ENCODE measurements at places on chromosomes 6 and 20. TPM values are rescaled to one million over a fixed set of nuclear protein-coding genes. Genes with fewer than 3 reads are reported as not detected.

Gene RNF39
- total RNA-seq: not detected

Gene LY6G6F
- not detected for total RNA-seq

Gene TMEM217
- 0.31 TPM for total RNA-seq

Gene LCA5
- 10.2 TPM for total RNA-seq

Gene EEF1A2
- total RNA-seq: 13.0 TPM

Gene PMEPA1
- 4.9 TPM for total RNA-seq

Gene CENPW
- 114 TPM for total RNA-seq

Gene ESR1
- not detected for total RNA-seq

Gene VSTM2L
- 14.1 TPM for total RNA-seq

Gene CLDN20
- total RNA-seq: not detected

Gene SLC32A1
- not detected for total RNA-seq

Gene SCRT2
- not detected for total RNA-seq

Gene THEMIS
- not detected for total RNA-seq

Gene WFDC11
- not detected for total RNA-seq

Gene MAP7
- not detected for total RNA-seq

Gene C2
- total RNA-seq: 0.47 TPM

Gene PSMG4
- total RNA-seq: 16.1 TPM

Gene SIM1
- 1.1 TPM for total RNA-seq

Gene TPMT
- total RNA-seq: 22.4 TPM

DNA sequence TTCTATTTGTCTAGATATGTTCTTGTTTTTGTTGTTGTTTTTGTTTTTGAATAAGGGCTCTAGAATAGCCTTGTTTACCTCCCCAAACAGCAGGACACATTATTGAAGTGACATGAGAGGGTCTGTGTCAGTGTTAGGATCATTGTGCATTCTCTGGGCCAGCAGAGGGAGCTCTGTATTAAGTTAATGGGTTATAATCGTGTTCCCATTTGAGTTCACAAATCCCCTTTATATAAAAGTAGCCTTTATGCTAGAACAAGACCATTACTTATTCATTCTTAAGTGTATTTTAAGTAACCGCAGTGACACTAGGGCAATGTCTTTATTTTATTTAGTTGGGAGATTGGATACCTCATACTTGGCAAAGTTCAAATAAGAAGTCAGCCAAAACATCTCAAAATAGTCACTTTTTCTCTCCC lies 44.8 kb downstream of the STK4 start:
- peak; percentile 72 for DNase-seq

- DNase-seq: peak; percentile 28
Measured at GRCh38 chr6:166626177-166627032, 646 bp downstream of the RPS6KA2 start.

DNA sequence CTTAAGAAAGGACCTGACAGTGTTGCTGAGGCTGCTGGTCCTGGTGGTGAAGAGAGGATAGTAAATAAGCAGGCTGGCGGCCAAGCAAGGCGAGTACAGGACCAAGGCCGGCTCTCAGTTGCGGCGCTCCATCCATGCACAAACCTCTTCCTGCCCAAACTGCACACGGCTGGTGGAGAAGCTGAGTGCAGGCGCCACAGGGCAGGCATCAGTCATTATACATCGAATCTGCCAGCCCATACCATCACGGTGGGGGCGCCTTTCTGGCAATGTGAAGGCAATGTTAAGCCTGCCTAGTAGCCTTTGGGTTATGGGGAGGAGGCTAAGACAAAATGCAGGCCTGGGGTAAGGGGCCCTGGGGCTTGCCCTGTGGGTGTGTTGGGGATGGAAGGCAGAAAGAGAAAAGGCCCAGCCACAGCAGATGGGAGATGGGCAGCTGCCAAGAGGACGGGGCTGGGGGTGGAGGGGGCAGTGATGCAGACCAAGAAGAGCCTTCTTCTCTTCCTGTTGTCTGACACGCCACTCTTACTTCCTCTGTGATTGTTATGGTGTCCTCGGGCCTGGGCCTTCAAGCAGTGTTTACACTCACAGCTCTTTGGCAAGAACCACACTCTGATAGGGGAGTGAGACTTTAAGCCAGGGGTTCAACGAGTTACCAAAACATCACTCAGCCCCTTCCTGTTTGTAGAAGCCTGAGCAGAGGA lies 20.3 kb upstream of the KCNK16 start:
- no peak for DNase-seq

GRCh38 chr6:88982720-88983119 lies 19.3 kb upstream of the RNGTT start:
- DNase-seq: no peak

GRCh38 chr6:16322666-16323312 lies 84.4 kb downstream of the GMPR start:
- peak; percentile 21 for DNase-seq

DNA sequence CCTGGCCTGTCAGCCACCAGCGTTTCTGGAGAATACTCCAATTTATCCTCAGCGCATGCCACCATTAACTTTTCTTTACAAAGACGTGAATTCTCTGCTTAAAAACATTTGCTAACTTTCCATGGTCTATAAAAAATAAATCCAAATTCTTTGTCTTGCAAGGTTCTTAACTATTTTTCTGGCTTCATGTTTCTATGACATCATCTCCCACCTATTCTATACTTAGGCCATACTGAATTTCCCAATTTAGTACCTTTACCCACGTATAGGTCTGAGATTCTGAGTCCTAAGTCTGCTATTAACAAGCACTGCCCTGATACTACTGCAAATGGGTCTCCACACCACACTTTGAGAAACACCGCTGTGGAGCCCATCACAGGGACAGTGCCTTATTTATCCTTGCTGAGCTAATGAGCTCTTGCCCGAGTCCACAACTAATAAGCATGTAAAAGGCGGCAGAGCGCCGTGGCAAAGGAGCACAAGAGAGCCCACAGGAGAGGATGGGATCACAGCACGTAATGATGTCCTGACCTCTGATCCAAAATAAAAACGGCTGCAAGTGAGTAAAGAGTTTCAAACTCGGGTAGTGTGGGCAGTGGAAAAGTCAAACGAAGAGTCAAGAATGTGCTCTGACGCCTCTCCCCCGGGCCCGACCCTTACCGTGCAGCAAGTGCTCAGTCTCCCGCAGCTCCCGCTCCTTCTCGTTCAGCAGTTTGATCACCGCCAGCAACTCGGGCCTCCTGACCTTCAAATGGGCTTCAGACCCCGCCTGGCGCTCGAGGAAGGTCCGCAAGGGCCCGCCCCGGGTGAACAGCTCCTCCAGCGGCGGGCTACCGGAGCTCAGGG lies 519 bp downstream of the MTRF1L start:
- DNase-seq: no peak

GRCh38 chr6:70889270-70889669 lies 67.6 kb downstream of the B3GAT2 start:
- DNase-seq: no peak

DNA sequence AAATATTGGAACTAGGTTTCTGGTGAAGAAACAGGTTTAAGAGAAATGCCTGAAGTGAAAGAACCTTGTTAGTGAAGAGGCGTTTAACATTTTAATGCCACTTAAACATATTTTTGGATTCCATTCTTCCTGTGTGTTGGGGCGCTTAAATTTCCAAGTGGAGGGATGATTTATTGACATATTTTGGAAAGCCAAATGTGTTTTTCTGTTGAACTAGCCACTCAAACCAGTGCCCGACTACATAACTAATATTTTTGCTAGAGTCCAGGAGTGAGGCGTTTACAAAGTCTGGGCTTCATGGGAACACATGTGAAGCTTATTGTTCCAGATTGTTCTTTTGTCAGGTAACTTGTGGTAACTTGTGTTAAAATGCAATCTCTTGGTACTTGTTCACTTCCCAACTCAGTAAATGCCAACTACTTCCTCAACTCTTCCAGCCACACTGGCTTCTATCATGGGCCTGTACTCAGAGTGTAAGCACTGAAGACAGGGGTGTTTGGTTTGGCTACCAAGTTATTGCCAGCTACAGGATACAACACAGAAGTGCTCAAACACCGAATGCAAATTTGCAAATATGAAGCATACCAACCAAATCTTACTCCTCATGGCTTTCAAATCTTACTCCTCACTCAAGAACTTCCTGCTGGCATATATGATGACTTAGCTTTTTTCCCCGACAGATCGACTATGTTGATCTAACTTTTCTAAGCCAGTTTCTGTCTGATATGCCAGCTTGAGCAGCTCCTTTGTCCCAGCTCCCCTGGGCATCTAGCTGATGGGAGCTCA lies 2.0 kb upstream of the ZNFX1 start:
- no peak for DNase-seq

- peak; percentile 49 for DNase-seq
Measured at GRCh38 chr6:169371344-169372127, 117.9 kb upstream of the THBS2 start.

GRCh38 chr6:111423960-111424846 lies 58.8 kb downstream of the REV3L start:
- DNase-seq: no peak

- DNase-seq: peak; percentile 88
Measured at GRCh38 chr20:37822141-37822601, 80.8 kb upstream of the VSTM2L start.

DNA sequence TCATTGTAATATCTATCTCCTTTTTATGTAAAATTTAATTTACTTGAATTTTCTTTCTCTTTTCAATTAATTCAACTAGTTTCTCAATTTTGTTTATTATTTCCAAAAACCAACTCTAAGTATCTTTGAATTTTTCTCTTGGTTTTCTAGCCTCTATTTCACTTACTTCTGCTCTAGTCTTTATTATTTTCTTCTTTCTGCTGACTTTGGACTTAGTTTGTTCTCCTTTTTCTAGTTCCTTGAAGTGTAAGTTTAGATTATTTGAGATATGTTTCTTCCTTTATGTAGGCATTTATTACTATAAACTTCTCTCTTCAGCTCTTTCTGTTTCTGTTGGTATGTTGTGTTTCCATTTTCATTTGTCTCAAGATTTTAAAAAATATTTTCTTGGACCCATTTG lies 70.8 kb downstream of the TNFAIP3 start:
- no peak for DNase-seq

DNA sequence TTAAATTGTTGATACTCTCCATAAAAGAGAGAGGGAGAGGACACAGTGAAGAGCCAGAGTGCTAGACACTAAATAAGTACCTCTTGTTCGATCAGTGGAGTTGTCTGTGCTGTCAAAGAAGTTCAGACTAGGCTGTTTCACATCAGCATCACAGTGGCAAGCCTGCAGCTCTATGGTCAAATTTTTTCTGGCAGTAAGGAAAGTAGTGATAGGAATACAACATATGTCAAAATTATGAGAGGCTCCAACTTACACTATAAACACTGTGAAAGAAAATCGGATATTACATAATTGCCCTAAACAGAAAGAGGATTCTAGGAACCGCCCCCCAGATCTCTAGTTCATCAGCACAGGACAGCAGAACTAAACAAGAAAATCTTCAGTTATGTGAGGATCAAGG lies 23.1 kb downstream of the DNAH8 start:
- DNase-seq: no peak

- no peak for DNase-seq
Measured at GRCh38 chr6:73032586-73032985, 192.7 kb downstream of the KHDC1L start.

DNA sequence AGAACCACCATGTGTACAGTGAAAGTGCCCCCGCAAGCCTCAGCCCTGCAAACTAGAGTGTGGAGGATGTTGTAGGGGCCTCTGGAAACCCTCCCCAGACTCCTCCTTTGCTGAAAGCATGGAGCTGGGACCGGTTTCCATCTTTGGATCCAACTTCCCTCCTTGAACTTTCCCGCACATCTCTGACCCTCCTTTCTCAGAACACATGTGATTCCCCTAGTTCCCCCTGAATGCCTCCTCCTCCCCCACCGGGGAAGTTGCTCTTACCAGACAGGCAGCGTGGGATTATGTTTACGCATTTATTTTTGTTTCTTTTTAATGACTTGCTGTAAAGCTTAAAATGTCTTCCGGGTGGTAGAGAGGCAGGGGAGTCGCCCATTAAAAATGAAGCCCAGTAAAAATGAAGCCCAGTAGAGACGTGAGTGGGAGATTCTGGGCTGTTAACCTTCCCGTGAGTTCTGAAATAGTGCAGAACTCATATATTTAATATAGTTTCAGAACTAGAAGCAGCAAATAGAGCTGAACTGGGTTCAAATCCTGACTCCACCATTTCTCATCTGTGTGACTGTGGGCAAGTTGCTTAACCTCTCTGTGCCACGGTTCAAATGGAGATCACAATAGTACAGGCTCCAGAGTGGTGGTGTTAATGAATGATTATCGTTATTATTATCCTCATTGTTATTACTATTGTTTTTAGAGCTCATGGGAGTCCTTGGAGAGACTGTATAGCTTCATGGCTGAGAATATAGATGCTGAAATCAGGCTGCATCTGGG lies 8.0 kb upstream of the PTPN1 start:
- DNase-seq: no peak

GRCh38 chr20:7123457-7123856 lies 356.0 kb downstream of the BMP2 start:
- no peak for DNase-seq

GRCh38 chr20:4012589-4012988 lies 2.8 kb downstream of the RNF24 start:
- DNase-seq: no peak

DNA sequence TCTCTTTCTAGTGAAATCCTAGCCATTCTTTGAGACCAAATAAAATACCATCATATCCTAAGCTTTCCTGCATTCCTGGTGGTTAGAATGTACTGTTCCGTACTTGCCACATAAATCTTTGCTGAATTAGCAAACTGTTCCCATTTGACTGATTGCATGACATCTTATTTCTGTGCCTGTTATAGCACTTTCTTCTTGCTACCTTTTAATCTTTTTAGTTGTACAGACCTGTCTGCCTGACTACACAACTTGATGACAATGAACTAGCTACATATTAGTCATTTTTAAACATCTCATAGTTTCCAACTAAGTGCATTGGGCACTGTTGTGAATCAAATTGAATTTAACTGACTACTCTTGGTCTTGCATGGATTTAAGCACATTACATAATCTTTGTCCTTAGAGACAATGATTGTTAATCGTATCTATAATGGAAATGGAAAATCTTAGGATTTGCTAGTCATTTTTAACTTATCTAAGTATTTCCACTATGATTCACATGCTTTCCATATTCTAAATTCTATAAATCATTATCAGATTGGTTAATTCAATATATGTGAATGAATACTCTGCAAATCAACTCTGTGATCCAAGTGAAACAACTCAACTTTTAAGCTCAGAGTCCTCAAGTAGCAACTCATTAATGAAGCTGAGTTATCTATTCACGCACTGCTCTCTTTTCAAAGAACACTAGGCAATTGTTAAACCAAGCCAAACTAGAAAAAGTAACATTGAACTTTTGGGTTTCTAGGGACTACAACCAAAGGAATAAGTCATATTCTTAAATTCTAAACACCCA lies 109.0 kb downstream of the TNFRSF21 start:
- DNase-seq: no peak

GRCh38 chr6:106370639-106371038 lies 10.1 kb downstream of the CRYBG1 start:
- DNase-seq: no peak
